ENCODE measurements at places on chromosomes 5 and 9. TPM values are rescaled to one million over a fixed set of nuclear protein-coding genes. Genes with fewer than 3 reads are reported as not detected.

CAMK2A gene
- 0.91 TPM for total RNA-seq

ADAMTS6 gene
- total RNA-seq = 0.08 TPM

WDR31 gene
- total RNA-seq = 0.88 TPM

CDH10 gene
- 0.27 TPM for total RNA-seq

CNTNAP3 gene
- 11.2 TPM for total RNA-seq

FCN2 gene
- not detected for total RNA-seq

PITX1 gene
- total RNA-seq = 22.3 TPM

ANKRD20A1 gene
- 1.3 TPM for total RNA-seq

SH3PXD2B gene
- total RNA-seq = 17.8 TPM

C9orf43 gene
- total RNA-seq = 0.69 TPM

HTR1A gene
- total RNA-seq = not detected

INSL4 gene
- total RNA-seq = 13.9 TPM

ZBED3 gene
- 3.6 TPM for total RNA-seq

SVEP1 gene
- 1.6 TPM for total RNA-seq

RECK gene
- 6.1 TPM for total RNA-seq

ADAMTS16 gene
- 1.1 TPM for total RNA-seq

FAT2 gene
- not detected for total RNA-seq

ADRA1B gene
- 11.2 TPM for total RNA-seq

GLRX gene
- total RNA-seq = 71.2 TPM
